ENCODE measurements at places on chromosomes 2 and 18.

GRCh38 chr18:47944972-47945852 is 14.8 kb upstream of the SMAD2 start:
- no peak for DNase-seq
- no peaks in the 10 kb centered on the region for H3K27me3 ChIP-seq
- H3K4me1 ChIP-seq: peaks cover 12% of the 10 kb centered on the region
- H3K36me3 ChIP-seq: no peaks in the 10 kb centered on the region

GRCh38 chr2:201955702-201956141 is 77.9 kb upstream of the FZD7 start:
- H3K36me3 ChIP-seq: no peaks in the 10 kb centered on the region
- H3K4me3 ChIP-seq: no peak overlapping the region
- no peak overlapping the region for H3K27ac ChIP-seq
- no peaks in the 10 kb centered on the region for H3K4me1 ChIP-seq

- no peak overlapping the region for H3K4me3 ChIP-seq
- DNase-seq: no peak
- peak overlapping the region; percentile 80 for H3K27ac ChIP-seq
- H3K4me1 ChIP-seq: peaks cover 10% of the 10 kb centered on the region
- no peaks in the 10 kb centered on the region for H3K27me3 ChIP-seq
These were observed 112.2 kb downstream of the SOS1 start for GRCh38 chr2:39008665-39009064.

- no peak overlapping the region for H3K4me3 ChIP-seq
- no peaks in the 10 kb centered on the region for H3K36me3 ChIP-seq
These were observed 274.4 kb downstream of the CDCA7 start for GRCh38 chr2:173629076-173629475.

GRCh38 chr18:8020132-8020846 is 453.2 kb downstream of the PTPRM start:
- H3K36me3 ChIP-seq: no peaks in the 10 kb centered on the region
- DNase-seq: no peak
- H3K4me1 ChIP-seq: no peaks in the 10 kb centered on the region
- H3K27me3 ChIP-seq: no peaks in the 10 kb centered on the region

DNA sequence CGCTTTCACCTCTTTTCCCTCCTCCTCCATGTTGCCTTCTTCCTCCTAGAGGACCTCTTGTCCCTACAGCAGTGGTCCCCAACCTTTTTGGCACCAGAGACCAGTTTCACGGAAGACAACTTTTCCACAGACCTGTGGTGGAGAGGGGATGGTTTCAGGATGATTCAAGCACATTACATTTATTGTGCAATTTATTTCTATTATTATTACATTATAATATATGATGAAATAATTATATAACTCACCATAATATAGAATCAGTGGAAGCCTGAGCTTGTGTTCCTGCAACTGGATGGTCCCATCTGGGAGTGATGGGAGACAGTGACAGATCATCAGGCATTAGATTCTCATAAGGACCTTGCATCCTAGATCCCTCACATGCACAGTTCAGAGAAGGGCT is 152.2 kb upstream of the NCKAP5 start:
- no peak overlapping the region for H3K27ac ChIP-seq
- no peaks in the 10 kb centered on the region for H3K4me1 ChIP-seq
- no peak for DNase-seq
- no peaks in the 10 kb centered on the region for H3K27me3 ChIP-seq
- no peak overlapping the region for H3K4me3 ChIP-seq
- H3K36me3 ChIP-seq: no peaks in the 10 kb centered on the region

- no peaks in the 10 kb centered on the region for H3K27me3 ChIP-seq
- peaks cover 11% of the 10 kb centered on the region for H3K36me3 ChIP-seq
- H3K27ac ChIP-seq: no peak overlapping the region
These were observed 72.9 kb downstream of the PTRHD1 start for GRCh38 chr2:24720310-24720709.

DNA sequence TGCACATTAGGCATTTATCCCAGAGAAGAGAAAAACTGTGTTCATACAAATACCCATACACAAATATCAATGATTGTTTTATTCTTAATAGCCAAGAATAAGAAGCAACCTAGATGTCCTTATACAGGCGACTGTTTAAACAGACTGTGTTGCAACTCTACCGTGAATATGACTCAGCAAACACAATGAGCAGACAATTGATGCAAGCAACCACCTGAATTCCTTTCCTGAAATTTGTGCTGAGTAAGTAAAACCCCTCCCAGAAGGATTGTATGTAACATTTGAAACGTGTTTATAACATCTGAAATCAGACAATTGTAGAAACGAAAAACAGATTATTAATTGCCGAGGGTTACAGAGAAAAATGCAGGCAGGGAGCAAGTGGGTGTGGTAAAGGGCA is 621.9 kb upstream of the SOX11 start:
- H3K27me3 ChIP-seq: no peaks in the 10 kb centered on the region
- H3K36me3 ChIP-seq: no peaks in the 10 kb centered on the region
- no peak overlapping the region for H3K27ac ChIP-seq
- DNase-seq: no peak

GRCh38 chr2:113891265-113891959 is 1.5 kb downstream of the ACTR3 start:
- H3K27ac ChIP-seq: peak overlapping the region; percentile 99
- H3K36me3 ChIP-seq: peaks cover 57% of the 10 kb centered on the region
- peak overlapping the region; percentile 90 for H3K4me3 ChIP-seq

GRCh38 chr2:129816813-129817574 is 162.5 kb upstream of the RAB6C start:
- peaks cover 7% of the 10 kb centered on the region for H3K4me1 ChIP-seq
- no peaks in the 10 kb centered on the region for H3K27me3 ChIP-seq
- no peak overlapping the region for H3K4me3 ChIP-seq
- DNase-seq: no peak

GRCh38 chr2:54457323-54458023 is 1.3 kb downstream of the SPTBN1 start:
- H3K27me3 ChIP-seq: peaks cover 56% of the 10 kb centered on the region
- no peaks in the 10 kb centered on the region for H3K36me3 ChIP-seq
- DNase-seq: no peak
- H3K27ac ChIP-seq: no peak overlapping the region
- peaks cover 15% of the 10 kb centered on the region for H3K4me1 ChIP-seq

GRCh38 chr2:45005261-45006002 is 3.8 kb downstream of the SIX2 start:
- peaks cover 36% of the 10 kb centered on the region for H3K4me1 ChIP-seq
- DNase-seq: no peak
- H3K36me3 ChIP-seq: no peaks in the 10 kb centered on the region
- H3K4me3 ChIP-seq: no peak overlapping the region
- H3K27me3 ChIP-seq: peaks cover 85% of the 10 kb centered on the region

GRCh38 chr18:25883091-25883490 is 207.3 kb downstream of the SS18 start:
- H3K36me3 ChIP-seq: no peaks in the 10 kb centered on the region
- H3K27me3 ChIP-seq: peaks cover under 1% of the 10 kb centered on the region
- no peak overlapping the region for H3K27ac ChIP-seq
- no peaks in the 10 kb centered on the region for H3K4me1 ChIP-seq

DNA sequence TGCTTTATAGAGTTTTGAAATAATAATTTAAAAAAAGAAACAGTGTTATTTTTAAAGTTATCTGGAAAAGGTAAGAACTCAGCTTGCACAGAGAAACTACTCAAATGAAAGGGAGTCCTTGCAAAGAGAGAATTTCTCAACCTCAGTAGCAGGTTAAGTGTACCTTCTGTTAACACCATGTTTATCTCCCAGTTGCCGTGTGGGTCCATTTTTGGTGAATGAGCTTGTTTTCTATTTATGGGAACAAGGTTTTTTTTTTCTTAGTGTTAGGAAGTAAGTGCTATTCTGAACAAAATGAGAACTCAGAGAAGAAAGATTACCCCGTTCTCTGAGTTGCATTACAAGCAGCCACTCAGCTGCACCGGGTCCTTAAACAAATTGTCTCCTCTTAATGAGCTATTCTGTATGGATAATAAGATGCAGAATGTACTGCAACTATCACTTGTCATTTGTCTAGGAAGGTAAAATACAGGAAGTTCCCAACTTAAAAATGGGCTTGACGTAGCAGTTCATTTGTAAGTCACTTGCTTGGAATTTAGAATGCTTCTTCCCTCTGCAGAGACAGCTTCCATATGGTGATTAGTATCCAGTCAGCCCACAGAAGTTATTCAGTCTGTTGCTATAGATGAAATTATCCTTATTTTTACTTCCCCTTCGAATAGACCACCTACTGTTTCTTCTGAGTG is 74.9 kb downstream of the LTBP1 start:
- no peak for DNase-seq
- H3K36me3 ChIP-seq: no peaks in the 10 kb centered on the region
- H3K27ac ChIP-seq: no peak overlapping the region
- H3K27me3 ChIP-seq: peaks cover 26% of the 10 kb centered on the region
- H3K4me3 ChIP-seq: no peak overlapping the region

GRCh38 chr2:72919414-72920317 is 2.3 kb downstream of the EMX1 start:
- H3K4me1 ChIP-seq: peaks cover 35% of the 10 kb centered on the region
- no peak for DNase-seq
- H3K27me3 ChIP-seq: peaks cover 75% of the 10 kb centered on the region

DNA sequence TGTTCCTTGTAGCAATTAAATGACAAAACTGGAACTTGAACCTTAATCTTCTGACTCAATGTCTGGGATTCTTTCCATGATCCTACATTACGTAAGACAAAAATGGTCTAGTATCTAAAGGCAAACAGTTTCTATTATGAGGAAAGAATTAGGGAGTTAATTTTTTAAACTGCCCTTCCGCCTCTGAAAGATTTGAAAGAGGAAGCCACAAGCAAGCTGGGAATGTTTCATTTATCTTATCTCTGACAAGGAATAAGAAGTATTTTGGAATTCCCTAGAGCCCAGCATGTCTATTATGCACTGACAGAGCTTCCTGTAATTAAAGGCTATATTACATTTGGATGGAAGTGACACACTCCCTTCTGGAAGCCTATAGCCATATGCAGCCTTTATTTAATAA is 558.8 kb upstream of the CDH2 start:
- H3K36me3 ChIP-seq: no peaks in the 10 kb centered on the region
- no peaks in the 10 kb centered on the region for H3K27me3 ChIP-seq
- H3K4me3 ChIP-seq: no peak overlapping the region
- DNase-seq: no peak
- H3K27ac ChIP-seq: no peak overlapping the region

DNA sequence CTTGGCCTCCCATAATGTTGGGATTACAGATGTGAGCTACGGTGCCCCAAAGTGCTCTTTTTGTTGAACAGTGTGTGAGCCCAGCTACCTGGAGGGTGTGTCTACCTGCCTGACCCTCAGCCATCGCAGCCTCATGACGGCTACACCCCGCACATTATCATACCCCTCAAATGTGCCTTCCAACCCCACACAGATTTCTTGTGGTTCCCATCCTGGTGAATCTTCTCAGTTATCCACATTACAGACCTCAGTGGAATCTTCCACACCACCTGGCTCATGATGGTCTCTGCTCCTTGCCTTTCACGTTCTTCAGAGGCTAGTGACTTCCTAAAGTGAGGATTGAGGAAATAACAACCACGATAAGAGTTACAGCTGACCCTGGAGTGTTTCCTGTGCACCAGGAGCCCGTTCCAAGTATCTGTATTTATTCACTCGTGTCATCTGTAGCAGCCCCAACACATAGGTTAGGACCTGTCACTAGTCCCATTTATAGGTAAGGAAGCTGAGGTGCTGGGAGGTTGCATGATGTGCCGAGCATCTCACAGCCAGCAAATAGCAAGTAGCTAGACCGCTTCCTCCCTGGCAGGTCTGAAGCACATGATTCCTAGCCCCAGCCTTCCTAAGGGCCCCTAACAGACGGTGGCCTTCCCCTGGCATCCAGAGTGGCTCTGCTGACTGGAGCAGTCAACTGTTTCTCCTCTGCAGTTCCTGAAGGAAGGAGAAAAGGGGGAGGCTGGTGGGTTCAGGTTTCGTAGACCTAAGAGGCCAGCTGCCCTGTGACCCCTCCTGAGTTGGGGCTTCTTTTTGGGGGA is 47.3 kb downstream of the TCF7L1 start:
- H3K27me3 ChIP-seq: no peaks in the 10 kb centered on the region
- H3K4me3 ChIP-seq: no peak overlapping the region
- no peak for DNase-seq
- H3K36me3 ChIP-seq: no peaks in the 10 kb centered on the region
- no peak overlapping the region for H3K27ac ChIP-seq

- H3K4me1 ChIP-seq: no peaks in the 10 kb centered on the region
- peaks cover 14% of the 10 kb centered on the region for H3K27me3 ChIP-seq
- H3K4me3 ChIP-seq: no peak overlapping the region
- no peaks in the 10 kb centered on the region for H3K36me3 ChIP-seq
- H3K27ac ChIP-seq: no peak overlapping the region
These were observed 55.6 kb upstream of the TEX51 start for GRCh38 chr2:126843081-126843480.

GRCh38 chr2:23123686-23124085 is 261.3 kb upstream of the KLHL29 start:
- no peaks in the 10 kb centered on the region for H3K4me1 ChIP-seq
- H3K36me3 ChIP-seq: no peaks in the 10 kb centered on the region
- no peak overlapping the region for H3K4me3 ChIP-seq
- no peak for DNase-seq
- H3K27me3 ChIP-seq: peaks cover 5% of the 10 kb centered on the region

GRCh38 chr2:58871469-58872142 is 630.5 kb upstream of the FANCL start:
- H3K27me3 ChIP-seq: no peaks in the 10 kb centered on the region
- no peaks in the 10 kb centered on the region for H3K4me1 ChIP-seq
- H3K27ac ChIP-seq: no peak overlapping the region
- DNase-seq: no peak

DNA sequence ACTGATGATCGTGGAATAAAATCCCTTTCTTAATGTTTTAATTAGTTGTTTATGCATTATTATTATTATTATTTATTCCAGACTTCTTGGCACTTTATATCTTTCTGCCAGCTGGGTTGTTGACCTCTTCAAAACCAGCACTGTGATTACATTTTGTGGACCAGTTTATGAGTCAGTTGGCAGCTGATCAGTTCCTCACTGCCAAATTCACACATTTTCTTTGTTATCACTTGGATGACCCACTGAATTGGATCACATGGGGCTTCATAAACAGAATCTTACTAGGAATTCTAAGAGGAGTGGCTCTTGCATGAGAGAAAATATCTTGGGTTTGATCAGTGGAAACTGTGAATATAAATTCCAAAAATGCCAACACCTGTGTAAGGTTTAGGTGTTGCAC is 321.8 kb upstream of the SPRED2 start:
- no peaks in the 10 kb centered on the region for H3K4me1 ChIP-seq
- no peak overlapping the region for H3K27ac ChIP-seq
- no peak for DNase-seq
- no peaks in the 10 kb centered on the region for H3K36me3 ChIP-seq
- no peaks in the 10 kb centered on the region for H3K27me3 ChIP-seq

DNA sequence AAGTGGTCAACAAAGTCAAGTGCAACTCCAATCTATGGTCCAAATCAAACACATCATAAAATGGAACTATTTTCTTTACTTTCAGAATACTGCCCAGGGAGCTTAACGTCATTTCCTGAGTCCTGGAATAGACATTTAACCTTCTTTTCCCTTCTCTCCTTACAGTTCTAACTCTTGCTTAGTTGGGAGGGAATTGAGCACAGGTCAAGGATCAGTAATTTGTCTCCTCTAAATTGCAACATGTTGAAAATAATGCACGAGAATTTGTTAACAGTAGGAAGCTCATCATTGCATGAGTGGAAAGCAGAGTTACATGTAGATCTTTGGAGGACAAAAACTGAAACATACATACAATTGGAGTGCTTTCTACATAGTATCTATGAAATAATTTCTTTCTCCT is 87.7 kb downstream of the MEP1B start:
- no peak overlapping the region for H3K4me3 ChIP-seq
- no peaks in the 10 kb centered on the region for H3K36me3 ChIP-seq
- no peaks in the 10 kb centered on the region for H3K4me1 ChIP-seq
- H3K27me3 ChIP-seq: peaks cover 6% of the 10 kb centered on the region
- DNase-seq: no peak
